HS-27A (cell line): ENCODE measurements at places on chromosomes 7 and 10.

DNA sequence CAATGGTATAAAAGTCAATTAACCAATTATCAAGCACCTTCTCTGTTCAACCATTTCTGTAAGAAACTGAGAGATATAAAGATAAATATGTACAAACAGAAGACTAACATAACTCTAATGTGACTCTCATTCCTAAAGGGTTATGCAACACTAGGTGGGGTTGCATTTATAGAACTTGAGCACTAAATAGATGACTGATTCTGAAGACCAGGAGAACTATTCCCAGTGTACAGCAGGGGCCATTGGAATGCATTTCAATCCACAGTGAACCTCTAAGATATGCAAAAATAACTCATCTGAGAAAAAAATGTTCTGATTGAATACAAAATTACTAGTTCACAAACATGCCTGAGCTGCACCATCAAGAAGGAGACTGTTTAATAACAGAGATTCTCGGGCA, 341.2 kb upstream of the STEAP1 start:
- no peak for DNase-seq

- DNase-seq = no peak
Measured at GRCh38 chr7:104160375-104160774, 47.4 kb downstream of the ORC5 start.

DNA sequence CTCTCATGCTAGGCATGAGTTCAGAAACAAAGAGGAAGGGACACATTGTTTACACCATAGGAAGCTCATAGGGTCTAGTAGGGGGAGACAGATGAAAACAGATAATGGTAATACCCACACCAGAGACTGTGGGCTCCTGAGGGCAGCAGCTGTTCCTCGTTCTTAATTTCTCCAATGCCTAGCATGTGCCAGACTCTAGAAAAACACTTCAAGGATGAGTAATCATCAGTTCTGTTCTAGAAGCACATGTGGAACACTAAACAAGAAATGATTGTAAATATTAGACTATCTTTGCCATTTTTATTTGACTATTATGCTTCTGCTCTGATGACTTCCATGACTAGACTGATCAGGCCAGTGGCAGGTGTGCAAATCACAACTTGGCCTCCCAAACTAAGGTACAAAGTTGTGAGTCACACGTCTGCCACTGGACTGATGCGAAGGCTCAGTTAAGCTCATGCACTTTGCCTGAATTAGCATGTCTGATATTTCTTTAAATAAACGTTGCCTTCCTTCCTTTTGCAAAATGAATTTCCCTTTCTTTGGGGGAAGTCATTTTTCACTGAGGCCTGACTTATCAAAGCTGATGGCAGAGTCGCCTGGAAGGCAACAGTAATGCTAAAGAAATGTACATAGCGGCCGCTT, 89.2 kb upstream of the FGL2 start:
- no peak for DNase-seq

GRCh38 chr10:116490028-116490662, 55.6 kb upstream of the PNLIP start:
- no peak for DNase-seq

DNA sequence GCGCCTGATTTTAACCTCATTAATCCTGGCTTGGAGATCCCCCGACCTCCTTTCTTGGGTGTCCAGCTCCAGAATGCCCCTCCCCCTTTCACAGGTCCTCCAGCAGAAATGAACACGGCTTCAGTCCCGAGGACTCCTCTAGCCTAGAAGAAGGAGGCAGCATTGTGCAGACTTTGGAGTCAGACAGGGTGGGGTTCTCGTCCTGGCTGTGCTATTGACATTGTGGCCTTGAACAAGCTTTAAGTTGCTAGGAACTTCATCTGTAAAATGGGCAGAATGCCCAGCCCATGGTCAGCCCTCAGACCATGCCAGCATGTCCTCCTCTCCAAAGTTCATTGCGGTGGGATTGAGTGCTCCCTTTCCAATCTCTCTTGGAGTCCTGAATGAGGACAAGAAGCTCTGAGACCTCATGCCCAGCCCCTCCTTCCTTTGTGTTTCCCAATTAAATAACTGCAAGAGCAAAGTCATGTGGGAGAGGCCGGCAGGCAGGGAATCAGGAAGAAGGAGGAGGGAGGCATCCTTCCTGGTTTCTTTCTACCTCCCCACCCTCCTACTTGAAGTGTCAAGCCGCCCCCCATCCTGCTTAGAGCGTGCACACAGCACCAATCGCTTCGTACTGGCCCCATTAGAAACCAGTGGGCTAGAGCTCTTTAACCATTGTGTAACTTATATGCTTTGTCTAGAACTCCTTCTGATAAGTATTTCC, 86.4 kb downstream of the RBM20 start:
- no peak for DNase-seq
